ENCODE measurements at places on chromosomes 5 and 9. TPM values are rescaled to one million over a fixed set of nuclear protein-coding genes. Genes with fewer than 3 reads are reported as not detected.

BASP1 gene
- total RNA-seq, result 86.3 TPM

PTGR1 gene
- 50.1 TPM for total RNA-seq

DNM1 gene
- 38.0 TPM for total RNA-seq

FST gene
- 2.3 TPM for total RNA-seq

PLPP7 gene
- 3.6 TPM for total RNA-seq

CDH10 gene
- total RNA-seq, result 11.0 TPM

CDX1 gene
- 0.31 TPM for total RNA-seq

ERCC8 gene
- total RNA-seq, result 20.0 TPM

TLE4 gene
- total RNA-seq, result 54.1 TPM

C5orf58 gene
- not detected for total RNA-seq

SLC34A1 gene
- total RNA-seq, result not detected

TNFSF15 gene
- total RNA-seq, result 2.1 TPM

LHX6 gene
- 1.6 TPM for total RNA-seq

AFF4 gene
- total RNA-seq, result 91.8 TPM

LSM11 gene
- total RNA-seq, result 6.3 TPM

EIF4E1B gene
- not detected for total RNA-seq

KIAA0825 gene
- total RNA-seq, result 5.8 TPM

IRX4 gene
- total RNA-seq, result not detected

ST8SIA4 gene
- total RNA-seq, result 5.5 TPM

GFI1B gene
- not detected for total RNA-seq

C9 gene
- not detected for total RNA-seq

NUTM2G gene
- not detected for total RNA-seq

GRIN3A gene
- total RNA-seq, result 0.42 TPM

KIF4B gene
- total RNA-seq, result not detected

ERAP2 gene
- total RNA-seq, result not detected

CCDC171 gene
- total RNA-seq, result 5.1 TPM

KCNT1 gene
- total RNA-seq, result 0.16 TPM

CTXN3 gene
- not detected for total RNA-seq

SPINK7 gene
- not detected for total RNA-seq

All from progenitor cell of endocrine pancreas (in vitro differentiated cells).